ENCODE measurements at places on chromosomes 1 and 21.
A peak's percentile ranks its signal among the peaks of the same experiment; 100 is the strongest.

GRCh38 chr1:195202241-195202640, 1406.0 kb downstream of the KCNT2 start:
- DNase-seq: peak; percentile 67

DNA sequence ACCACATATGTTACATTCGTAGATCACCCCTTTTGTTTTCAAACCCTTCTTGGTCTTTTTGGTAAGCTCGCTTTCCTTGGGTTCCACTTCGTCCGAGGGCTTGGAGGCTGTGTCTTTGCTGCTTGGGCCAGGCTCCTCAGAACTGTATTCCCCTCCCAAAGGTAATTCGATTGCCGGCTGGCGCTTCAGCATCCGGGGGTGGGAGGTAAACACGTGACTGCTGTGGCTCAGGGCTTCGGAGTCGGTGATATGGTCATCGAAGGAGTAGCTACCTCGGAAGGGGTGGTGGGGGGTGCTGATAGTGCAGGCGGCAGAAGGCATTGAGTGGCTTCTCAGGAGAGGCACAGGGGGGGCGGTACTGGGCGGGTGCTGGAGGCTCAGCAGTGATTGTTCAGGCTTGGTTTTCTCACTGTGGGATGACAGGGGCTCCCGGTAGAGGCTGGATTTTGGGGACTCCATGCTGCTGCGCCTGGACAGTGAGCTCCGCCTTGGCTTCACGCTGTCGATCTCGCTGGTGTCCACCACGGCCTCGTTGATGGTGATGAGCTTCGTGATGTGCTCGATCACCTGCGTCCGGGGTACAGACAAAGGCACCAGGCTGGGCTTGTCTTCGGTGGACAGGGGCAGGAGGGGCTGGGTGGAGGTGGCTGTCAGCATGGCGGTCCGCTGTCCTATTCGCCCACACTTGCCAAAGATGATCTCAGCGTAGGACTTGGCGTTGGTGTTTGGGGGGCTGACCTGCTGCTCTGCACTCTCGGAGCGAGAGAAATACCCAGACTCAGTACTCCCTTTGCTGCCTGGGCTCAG, 98.6 kb upstream of the EDN2 start:
- DNase-seq: no peak

DNA sequence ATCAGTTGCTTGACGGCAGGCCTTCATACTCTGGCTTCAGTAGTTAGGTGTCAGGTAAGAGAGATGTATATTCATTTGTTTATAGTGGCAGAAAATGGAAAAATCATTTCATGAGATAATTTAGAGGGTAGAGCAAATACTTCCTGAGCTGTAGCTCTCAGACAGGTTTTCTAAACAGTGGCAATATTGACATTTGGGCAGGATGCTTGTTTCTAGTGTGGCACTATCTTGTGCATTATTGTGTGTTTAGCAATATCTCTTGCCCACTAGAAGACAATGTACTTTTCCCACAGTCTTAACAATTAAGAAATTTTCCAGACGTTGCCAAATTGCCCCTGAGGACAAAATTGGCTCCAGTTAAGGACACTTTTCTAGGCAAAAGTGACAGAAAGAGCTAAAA, 1143.1 kb downstream of the PLA2G4A start:
- no peak for DNase-seq

GRCh38 chr1:51330331-51331201, at the start of gene TTC39A:
TTC39A (minus strand) TSS chr1:51330562; CDS start chr1:51330477, 85 bp downstream.
- no peak for DNase-seq

DNA sequence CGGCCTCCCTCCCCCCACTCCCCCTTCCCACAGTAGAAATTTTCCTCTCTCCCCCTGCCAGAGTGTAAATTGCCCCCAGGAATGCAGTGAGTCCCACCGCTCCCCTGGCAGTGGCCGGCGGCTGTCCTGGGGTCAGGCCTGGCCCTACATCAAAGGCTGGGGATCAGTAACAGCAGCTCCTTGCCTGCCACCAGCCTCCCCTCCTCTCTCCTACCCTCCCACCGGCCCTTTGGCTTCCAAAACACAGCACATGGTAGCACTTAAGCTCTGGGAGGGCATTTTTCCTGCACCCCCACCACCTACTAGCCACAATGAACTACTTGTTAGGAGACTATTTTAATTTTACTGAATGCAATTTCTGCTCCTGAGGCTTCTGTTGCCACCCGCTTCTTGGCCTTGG, 9.0 kb upstream of the COL8A2 start:
- DNase-seq: no peak

DNA sequence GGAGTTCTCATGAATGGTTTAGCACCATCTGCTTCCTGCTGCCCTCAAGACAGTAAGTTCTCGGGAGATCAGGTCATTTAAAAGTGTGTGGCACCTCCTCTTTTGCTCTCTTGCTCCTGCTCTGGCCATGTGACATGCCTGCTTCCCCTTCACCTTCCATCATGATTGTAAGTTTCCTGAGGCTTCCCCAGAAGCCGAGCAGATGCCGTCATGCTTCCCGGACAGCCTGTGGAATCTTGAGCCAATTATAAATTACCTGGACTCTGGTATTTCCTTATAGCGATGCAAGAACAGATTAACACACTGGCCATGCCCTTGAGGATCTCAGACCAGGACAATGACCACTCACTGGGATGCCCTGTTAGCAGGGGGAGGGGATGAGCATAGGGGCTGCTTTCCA, 212.3 kb downstream of the MATN1 start:
- DNase-seq: no peak

DNA sequence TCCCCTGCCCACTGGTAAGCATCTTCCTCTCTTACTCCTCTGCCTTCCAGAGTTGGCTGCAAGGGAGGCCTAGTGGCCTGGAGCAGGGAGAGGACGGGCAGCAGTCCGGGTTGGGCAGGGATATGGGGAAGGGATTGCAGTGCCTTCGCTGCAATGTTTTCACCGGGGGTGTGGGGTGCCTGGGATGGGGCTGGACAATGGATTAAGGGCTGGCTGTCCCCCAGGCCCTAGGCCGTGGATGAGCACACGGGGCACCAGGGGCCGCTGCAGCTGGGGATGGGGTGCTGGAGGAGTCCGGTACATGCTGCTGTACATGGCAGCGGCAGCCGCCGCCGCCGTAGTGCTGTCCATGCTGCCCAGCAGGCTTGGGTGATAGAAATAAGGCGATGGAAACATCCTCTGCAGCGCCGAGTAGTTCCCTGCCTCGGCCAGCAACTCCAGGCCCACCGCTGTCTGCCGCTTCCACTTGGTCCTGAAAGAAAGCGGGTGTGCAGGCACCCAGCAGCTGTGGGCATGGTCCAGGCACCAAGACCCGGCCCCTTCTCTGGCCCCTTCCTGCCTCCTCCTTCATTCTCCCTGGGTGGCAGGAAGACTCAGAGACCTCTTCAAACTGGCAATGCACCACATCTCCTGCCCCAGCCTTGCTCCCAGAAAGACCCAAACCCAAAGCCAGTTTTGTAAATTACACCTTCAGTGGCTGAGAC, 4.8 kb downstream of the BARHL2 start:
- no peak for DNase-seq

- no peak for DNase-seq
Observed at GRCh38 chr1:248802454-248802853, 23.3 kb downstream of the SH3BP5L start.

- DNase-seq: no peak
Observed at GRCh38 chr1:182145441-182145840, 83.9 kb upstream of the ZNF648 start.

DNA sequence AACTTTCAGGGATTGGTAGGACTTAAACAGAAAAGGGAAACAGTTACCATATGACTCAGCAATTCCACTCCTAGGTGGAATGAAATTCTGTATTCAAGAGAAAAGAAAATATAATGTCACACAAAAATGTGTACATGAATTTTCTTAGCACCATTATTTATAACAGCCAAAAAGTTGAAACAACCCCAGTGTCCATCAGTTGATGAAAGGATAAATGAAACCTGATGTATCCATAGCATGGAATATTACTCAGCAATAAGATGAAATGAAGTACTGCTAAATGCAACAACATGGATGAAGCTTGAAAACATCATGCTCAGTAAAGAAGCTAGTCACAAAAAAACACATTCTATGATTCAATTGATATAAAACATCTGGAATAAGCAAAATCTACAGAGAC, 15.5 kb downstream of the EEIG2 start:
- DNase-seq: no peak

DNA sequence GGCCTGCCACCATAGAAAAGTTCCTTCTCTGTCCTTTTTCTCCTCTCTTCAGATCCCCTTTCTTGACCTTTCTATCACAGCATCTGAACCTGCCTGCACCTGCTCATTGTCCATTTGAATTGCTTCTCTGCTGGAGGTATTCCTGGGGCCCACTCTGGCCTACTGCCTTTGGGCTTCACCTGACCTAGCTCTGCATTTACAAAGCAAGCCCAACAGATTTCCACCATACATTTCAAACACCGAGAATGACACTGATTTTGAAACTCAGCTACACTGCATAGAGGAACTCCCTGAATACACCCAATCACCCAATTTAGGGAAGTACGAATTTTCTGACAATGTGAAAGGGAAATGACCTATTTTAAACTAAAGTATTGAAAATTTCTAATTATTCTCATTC, 284.5 kb upstream of the USP25 start:
- no peak for DNase-seq

Data from NCI-H1694 treated with DMSO at 0.1 percent for 48 hours (cell line).